ENCODE measurements at places on chromosomes 12 and 14.

DNA sequence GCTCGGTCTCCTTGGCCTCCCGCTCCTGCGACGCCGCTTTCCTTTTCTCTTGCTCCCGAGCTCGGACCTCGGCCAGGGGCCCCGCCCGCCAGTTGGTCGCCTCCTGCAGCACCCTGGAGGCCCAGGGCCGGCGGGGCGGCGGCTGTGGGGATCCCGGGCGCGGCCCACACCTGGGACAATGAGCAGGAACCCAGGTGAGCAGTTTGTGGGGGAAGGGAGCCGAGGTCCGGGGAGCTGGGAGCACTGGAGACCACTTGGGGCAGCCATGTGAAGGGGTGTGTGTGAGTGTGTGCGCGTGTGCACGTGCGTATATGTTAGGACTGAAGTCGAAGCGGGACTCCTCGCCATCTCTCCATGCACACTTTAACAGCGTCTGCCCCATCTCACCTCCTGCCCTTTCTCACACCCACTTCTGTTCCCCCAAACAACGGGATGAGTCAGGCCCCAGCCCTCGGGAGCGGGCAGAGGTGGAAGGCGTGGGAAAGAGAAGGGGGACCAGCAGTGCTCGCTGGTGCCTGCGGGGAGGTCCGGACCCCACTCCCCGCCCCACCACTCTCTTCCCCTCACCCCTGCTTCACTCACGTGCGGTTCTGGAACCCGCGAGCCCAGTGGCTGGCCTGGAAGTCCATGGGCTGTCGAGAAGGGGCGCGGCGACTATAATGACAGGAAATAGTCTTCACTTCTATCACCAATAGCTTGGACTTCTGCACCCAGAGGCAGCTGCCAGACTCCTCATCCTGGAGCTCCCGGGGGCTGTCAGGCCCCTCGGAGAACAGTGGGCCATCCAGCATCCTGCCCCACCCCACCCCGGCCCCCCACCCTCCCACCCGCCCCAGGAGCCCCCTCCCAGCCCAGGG is 450 bp downstream of the DDN start:
- DNase-seq = no peak

DNA sequence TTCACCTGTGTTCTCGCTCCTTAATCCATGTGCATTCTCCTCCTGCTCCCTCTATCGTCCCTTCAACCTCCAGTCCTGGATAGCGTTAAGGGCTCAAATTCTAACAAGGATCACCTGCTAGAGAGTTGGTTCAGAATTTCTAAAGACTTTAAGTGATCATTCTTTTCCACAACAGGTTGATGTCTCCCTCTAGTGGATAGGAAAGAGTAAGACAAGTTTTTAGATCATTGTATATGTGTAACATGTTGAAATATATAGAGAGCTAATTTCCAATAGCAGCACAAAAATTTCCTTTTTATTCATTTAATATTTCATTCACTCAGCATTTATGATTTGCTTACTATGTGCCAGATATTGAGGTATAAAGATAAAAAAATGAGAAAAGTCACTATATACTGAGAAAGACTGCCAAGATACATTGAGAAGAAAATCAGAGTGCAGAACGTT is 9.3 kb upstream of the ESR2 start:
- peak; percentile 80 for DNase-seq

DNA sequence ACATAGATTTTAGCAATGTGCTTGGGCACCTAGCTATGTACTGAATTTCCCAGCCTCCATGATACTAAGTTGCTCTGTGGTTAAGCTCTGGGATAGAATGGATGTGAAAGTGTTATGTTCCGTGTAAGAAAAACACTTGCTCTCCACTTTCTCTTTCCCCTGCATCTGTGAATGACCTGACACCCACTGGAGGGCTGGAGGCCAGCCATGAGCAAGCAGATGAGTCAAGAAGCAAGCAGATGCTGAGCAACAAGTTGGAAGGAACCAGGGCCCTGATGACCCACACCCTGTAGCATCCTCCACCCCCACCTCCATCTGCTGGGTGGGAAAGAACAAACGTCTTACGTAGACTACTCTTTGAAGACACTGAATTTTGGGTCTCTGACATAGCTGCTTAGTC is 56.6 kb downstream of the EID3 start:
- no peak for DNase-seq

DNA sequence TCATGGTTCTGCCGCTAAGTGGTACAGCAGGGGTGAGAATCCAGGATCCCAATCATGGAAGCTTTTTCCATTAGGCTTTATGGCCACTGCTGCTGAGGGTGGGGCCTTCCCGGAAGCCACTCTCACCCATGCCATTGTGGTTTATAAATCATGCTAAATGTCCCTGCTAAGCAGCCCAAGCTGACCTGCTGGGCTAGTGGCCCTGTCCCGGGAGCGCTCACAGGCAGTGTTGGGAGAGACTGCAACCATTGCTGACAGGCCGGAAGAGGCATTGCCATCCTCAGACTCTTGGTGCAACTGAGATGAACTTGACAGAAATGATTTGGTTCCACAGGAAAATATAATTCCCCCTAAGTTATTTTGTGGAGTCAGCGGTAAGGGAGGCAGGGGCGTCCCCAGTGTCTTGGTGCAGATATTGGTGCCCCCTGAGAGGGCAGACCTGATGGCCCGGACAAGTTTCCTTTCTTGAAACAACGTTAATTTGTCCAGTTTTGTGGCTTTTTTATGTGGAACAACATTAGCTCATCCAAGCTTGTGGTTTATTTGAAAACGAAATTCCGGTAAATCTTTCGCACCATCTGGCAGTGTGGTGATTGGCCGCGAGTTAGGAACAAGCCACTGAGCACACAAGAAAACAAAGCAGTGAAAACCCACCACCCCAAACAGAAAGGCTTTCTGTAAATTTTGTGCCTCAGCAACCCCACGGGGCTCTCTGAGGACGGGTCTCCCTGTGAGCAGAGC is 82.3 kb downstream of the SSPN start:
- no peak for DNase-seq

GRCh38 chr12:98856897-98857540 is 211.9 kb downstream of the APAF1 start:
- peak; percentile 41 for DNase-seq

GRCh38 chr12:41507286-41507685 is 319.2 kb downstream of the PDZRN4 start:
- no peak for DNase-seq

DNA sequence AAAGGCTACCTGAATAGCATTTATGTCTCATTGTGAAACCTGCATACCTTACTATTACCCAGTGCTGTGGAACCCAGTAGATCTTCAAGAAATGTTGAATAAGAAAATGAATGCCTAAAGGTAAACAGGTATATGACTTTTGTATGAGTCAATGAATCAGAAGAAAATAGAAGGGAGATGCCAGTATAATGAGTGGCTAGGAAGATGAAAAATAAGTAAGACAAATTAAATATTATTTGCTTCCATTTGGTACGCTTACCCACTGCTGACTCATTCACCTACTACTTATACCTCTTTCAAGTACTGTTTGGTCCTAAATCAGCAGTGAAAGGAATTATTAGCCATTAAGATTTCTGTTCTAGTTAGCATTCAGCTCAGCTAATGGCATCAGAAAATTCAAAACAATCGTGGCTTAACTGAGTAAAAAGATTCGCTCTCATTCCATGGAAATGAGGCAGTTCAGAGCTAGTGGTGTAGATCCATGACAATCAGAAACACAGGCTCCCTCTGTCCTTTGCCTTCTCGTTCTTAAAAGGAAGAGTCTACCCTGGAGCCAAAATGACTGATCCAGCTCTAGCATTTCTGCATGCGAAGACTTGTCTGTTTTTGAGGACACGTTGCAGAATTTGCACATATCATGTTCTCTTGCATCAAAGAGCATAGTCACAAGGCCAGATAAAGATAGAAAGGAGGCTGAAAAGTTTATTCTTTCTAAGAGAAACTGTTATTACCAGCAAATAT is 705.8 kb upstream of the USP15 start:
- DNase-seq = no peak

- no peak for DNase-seq
These were observed 148.1 kb downstream of the TSPAN9 start for GRCh38 chr12:3225154-3225795.

- DNase-seq = peak; percentile 16
These were observed 377 bp downstream of the CCNT1 start for GRCh38 chr12:48716168-48716492.

DNA sequence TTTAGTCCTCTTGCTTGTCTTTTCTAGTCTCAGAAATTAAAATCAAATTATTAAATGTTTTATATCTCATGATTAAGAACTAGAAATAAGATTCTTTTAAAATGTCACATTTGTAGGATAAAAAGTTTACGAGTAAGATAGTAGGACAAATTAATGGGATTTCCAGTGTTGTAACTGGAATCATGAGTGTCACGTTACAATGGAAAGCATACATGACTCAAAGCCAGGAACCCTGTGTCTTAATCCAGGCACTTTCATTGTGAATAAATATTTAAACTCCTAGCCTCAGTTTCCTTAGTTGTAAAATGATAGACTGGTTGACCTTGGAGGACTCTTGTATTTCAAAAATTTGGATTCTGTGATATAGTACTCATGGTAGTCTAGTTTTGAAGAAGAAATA is 84.9 kb downstream of the MIA2 start:
- DNase-seq = no peak

GRCh38 chr12:112017041-112017440 is 3.8 kb downstream of the ERP29 start:
- no peak for DNase-seq

GRCh38 chr12:93679308-93679925 is 2.2 kb downstream of the CRADD start:
- no peak for DNase-seq

GRCh38 chr14:101814934-101815333 is 53.4 kb downstream of the PPP2R5C start:
- no peak for DNase-seq

- peak; percentile 87 for DNase-seq
These were observed 60.7 kb downstream of the PLEKHG3 start for GRCh38 chr14:64764641-64765520.

GRCh38 chr12:104769144-104769561 is 188.9 kb downstream of the SLC41A2 start:
- DNase-seq = no peak

All from iPS-NIHi11 (cell line).